ENCODE measurements at places on chromosomes 5 and 9.

DNA sequence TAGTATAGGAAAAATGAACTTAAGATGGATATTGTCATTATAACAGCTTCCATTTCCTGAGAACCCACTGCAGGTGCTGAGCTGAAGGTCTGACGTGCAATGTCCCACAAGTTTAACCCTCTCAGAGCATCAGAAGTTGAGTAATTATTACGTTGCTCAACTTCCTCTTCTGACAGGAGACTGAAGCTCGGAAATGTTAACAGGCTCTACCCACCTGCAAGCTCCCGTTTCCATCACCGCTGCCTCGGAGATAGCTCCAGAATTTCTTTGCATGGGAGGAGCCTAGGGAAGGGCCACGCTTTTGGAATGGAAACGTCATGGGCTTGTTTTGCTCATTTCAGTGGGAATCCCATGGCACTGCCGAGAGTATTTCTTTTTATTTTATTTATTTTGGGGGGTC is 1.0 kb upstream of the NTMT1 start:
- no peak for DNase-seq

- DNase-seq: no peak
These were observed 118.2 kb downstream of the CDH12 start for GRCh38 chr5:22734907-22735306.

GRCh38 chr5:149679876-149680809 is 50.0 kb upstream of the PPARGC1B start:
- no peak for DNase-seq

DNA sequence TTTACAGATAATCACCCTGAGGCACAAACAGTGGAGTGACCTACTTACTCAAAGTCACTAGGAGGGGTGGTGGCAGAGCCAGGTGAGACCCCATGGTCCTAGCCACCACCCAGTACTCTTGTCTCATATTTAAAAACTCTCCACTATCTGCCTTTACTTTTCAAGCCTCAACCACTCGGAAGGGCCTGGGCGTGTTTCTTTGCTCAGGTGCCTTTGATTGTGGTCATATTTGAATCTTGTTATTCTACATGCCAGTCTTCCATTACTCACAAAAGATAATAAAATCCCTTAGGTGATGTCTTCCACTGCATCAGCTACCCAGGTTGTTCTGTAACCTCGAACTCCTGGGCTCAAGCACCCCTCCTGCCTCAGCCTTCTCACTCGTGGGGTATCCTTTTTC is 20.7 kb upstream of the TRIM36 start:
- DNase-seq: no peak

DNA sequence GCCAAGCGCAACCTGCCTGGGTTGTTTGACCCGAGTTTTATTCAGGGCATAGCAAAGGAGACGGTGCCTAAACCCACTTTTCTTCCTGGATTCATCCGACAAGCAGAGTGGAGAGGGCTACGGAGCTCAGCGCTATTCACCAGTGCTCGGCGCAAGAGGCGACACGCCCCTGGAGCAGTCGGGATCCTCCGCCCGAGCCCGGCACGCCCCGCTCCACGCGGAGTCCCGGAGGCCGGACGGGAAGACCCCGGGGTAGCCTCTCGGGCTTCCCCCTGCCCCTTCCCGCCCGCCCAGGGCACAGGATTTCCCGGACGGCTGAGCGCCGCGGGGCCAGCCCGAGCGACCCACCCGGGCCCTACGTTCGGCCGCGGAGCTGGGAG is 427 bp downstream of the SERINC5 start:
- DNase-seq: no peak

- DNase-seq: no peak
These were observed 12.0 kb downstream of the TNC start for GRCh38 chr9:115106001-115106400.

- no peak for DNase-seq
These were observed 268.2 kb downstream of the HSPA4 start for GRCh38 chr5:133319905-133320520.

- DNase-seq: no peak
These were observed 35.2 kb downstream of the RLN2 start for GRCh38 chr9:5269249-5269715.

DNA sequence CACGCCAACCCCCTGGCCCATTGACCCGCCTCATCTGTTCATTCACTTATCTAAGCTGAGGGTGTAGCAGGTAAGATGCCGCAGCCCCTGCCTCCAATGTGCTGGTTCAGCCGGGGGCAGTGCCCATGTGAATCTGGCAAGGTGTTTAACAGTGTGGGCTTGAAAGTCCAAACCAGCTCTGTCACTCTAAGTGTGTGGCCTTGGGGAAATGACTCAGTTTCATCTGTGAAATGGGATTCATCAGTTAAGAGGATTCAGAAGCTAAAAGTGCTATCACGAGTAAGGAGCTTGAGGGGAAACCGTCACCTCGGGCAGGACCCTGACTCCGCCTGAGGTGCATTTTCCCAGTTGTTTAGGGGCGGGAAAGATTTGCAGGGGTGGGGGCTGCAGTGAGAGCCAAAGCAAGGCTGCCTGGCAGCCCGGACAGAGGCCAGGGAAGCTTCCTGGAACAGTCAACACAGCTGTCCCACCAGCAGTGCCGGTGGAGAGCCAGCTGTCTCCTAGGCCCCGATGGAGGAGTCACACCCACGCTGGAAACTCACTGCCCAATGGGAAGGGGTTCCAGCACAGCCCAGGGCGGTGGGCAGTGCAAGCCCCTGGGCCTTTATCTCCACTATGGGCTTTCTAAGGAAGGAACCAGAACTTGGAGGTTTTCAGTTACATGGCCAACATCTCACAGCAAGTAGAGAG is 9.7 kb upstream of the URM1 start:
- no peak for DNase-seq

DNA sequence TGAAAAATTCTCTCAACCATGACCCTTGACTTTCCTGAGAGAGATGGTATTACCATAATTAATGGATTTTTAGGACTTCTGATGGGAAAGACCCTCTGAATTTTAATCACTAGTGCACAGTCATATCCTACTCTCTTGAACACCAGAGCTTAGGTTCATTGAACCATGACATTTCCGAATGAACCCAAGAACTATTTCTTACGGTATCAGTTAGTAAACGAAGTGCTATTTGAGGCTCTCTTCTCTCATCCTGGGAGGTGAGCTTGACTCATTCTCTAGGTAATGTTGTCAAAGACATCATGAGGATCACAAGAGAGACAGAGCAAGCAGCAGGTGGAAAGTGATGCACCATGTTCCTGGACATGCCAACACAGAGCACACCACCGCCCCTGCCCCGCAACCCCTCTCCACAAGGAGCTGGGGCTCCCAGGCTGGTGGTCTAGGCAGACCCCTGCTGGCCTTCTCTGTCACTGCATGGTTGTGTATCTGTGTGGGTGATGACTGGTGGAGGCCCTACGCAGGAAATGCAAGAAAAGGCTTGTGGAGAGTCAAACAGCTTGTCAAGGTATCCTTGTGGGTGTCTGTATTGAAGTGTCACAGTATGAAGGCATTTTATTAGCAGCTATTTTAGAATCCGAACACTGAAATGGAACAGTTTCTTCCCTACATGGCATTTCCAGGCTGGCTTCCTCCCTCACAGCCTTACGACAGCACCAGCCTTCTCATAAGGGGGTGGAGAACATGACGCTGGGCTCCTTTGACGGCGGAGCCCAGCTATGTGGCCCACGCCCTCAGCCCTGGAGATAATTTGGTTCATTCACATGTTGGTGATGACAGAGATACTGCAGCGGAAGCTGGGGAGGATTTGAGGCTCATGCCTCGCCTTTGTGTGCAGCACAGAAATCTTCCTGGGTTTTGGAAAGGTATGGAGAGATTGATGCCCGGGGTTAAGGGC is 297.6 kb downstream of the NTRK2 start:
- no peak for DNase-seq

- no peak for DNase-seq
These were observed 694 bp downstream of the RMI1 start for GRCh38 chr9:83981126-83981871.

GRCh38 chr9:27473111-27473529 is 51.0 kb upstream of the IFNK start:
- no peak for DNase-seq

GRCh38 chr5:15799014-15799413 is 299.0 kb downstream of the FBXL7 start:
- no peak for DNase-seq

- no peak for DNase-seq
These were observed 215.8 kb upstream of the TRIM32 start for GRCh38 chr9:116471093-116471906.

- no peak for DNase-seq
These were observed 457.6 kb downstream of the SLCO4C1 start for GRCh38 chr5:101838435-101838834.

DNA sequence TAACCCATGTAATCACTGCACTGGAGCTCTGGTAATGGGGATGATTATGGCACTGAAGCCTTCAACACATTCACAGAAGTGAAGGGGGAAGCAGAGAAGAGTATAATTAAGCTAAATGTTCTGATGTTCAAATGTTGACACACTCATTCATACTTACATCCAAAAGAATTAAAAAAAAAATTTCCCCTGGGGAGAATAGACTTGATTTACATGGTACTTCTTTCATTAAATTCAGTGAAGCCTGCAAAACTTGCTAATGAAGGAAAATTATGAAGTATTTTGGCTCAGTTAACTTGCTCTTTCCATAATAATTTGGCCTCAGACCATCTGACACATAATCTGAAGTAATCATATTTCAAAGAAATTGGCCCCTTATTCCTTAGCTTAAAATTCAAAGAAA is 428.8 kb downstream of the SH3GL2 start:
- no peak for DNase-seq

DNA sequence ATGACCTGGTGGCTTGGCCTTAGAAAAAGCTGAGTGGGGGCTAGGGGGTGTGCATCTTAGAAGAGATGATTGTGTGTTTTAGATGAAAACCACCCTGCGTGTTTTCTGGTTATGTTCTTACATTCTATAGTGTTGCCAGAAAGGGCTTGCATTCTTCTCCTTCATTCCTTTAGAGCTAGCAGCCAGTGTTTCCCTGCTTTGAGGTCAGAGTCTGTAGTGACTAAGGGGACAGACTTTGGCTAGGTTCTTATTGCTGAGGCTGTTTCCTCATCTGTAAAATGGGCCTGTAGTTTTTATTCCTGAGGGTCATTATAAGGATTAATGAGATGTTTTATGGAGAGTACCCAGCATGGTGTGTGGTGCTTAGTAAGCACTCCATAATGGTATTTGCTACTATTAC is 6.4 kb downstream of the MAST4 start:
- DNase-seq: no peak

- no peak for DNase-seq
These were observed 238.2 kb downstream of the TLE4 start for GRCh38 chr9:79809931-79810330.

- DNase-seq: no peak
These were observed 190.1 kb downstream of the ESM1 start for GRCh38 chr5:54795284-54795683.

GRCh38 chr5:167319243-167319642 is 972.2 kb upstream of the WWC1 start:
- no peak for DNase-seq

DNA sequence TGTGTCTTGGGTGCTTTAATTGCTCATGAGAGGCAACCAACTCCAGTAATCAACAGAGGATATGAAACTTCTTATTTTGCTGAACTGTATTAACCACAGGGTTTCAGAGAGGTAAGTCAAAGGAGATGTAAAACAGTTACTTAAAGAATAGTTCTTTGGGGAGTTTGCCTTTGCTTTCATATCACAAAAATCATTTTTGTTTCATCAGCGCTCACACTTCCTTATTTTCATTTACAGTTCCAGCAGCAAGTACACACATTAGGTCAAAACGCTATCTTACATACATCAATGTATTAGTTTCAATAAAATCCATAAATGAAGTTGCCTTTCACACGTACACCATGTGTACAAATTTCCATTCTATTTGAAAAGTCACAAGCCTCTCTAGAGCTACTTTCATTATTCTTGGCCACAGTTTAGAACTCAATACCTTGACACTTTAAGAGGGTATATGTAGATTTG is 50.1 kb downstream of the ST8SIA4 start:
- no peak for DNase-seq

All from stimulated activated CD8-positive, alpha-beta memory T cell treated with anti-CD3 and anti-CD28 coated beads, Interleukin-12 subunit alpha, Interleukin-12 subunit beta, amount 100 ng/mL, for 1 hour (primary cell).